ENCODE measurements at places on chromosomes 4 and X.
A peak's percentile ranks its signal among the peaks of the same experiment; 100 is the strongest.

DNA sequence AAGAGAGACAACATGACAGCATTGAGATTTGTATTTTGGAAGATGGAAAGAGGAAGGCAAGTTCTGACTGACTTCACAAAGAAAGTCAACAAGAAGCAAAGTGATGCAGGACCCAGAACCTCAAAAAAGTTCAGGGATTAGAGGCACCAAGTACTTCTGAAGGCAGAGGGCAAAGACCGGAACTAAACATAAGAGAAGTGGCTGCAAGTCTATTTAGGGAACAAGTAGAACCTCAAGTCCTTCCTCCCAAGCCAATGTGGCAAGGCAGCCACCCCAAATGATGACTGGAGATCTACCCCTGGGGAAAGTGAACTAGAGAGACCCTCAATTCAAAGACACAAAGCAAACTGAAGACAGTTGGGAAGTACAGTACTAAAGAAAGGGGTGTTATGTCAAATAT, 46.6 kb downstream of the SLC39A8 start:
- no peak for DNase-seq

- DNase-seq = no peak
Measured at GRCh38 chr4:14700544-14700943, 301.7 kb upstream of the CPEB2 start.

GRCh38 chr4:22482250-22483127, 33.4 kb downstream of the ADGRA3 start:
- no peak for DNase-seq

DNA sequence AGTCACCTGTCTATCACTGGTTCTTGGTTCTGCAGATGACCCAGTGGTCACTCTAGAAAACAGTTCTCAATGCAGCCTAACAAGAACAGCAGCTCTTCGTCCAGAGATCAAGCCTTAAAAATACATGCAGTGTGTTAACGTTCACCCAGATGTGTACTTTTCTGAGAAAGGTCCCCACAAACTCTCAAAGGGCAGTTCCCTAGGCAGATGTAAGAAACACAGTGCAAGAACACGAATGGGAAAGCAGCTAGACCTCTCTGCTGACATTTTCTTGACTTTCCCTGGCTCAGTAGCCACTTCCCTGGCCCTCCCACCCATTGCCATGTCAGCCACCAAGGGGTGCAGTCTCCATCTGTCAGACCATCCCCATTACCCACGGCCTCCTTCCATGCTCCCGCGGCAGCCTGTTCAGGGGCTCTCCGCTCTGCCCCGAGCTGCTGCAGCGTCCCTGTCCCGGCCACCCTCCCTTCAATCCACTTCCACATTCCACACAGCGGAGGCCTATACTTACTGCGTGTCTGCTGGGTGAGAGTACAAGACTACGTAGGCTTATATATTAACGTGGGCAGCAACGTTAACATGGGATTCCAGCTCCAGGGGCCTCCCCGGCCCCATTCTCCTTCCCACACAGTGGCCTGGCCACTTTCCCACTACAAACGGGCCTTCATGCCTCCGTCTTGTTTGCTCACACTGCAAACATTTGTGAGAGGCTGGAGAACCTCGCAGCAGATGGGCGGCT, 34.3 kb downstream of the IRF2 start:
- no peak for DNase-seq

- DNase-seq = no peak
Measured at GRCh38 chrX:139929876-139930275, 3.0 kb downstream of the ATP11C start.

GRCh38 chr4:178856139-178856800, 1414.0 kb upstream of the AGA start:
- no peak for DNase-seq

- DNase-seq = peak; percentile 62
Measured at GRCh38 chr4:110854021-110854678, 231.3 kb upstream of the PITX2 start.

- DNase-seq = no peak
Measured at GRCh38 chrX:122501652-122502051, 682.4 kb upstream of the GRIA3 start.

DNA sequence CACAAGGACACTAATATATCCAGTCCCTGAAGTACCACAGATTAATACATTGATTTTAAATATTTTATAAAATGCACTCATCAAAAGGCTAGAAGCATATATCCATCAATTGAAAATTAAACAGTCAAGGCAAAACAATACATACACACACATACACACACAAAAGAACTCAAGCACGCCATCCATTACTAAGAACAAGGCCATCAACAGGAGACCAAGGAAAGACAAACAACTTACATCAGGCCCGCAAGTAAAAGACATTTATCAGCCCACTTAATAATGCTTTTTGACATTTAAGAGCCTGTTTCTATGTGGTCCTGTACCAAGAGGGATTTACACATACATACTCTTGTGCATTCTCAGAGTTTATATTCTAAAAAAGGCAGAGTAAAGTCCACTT, 50.0 kb upstream of the ZNF827 start:
- DNase-seq = no peak

- DNase-seq = no peak
Measured at GRCh38 chrX:15033917-15034316, 160.7 kb downstream of the MOSPD2 start.

GRCh38 chr4:7878323-7878722, 61.3 kb downstream of the AFAP1 start:
- DNase-seq = no peak

DNA sequence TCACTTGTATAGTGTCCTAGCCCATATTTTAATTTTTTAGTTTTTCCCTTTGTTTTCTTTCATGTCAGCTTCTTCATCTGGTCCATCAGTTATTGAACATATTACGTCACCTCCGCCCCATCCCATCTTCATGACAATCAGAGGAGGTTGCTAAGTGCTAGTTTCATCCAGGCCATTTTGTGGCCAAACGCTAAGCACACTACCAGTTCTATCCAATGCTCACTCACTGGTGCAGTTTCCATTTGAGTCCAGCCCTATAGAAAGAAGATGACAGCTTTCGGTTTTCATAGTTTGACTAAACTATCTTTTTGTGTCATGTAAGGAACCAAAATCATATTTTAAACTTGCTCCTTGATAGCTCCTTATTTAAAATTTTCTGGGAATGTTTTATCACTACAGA, 304.2 kb downstream of the TENM3 start:
- DNase-seq = no peak

- no peak for DNase-seq
Measured at GRCh38 chr4:34644579-34645115, 1599.7 kb downstream of the ARAP2 start.

DNA sequence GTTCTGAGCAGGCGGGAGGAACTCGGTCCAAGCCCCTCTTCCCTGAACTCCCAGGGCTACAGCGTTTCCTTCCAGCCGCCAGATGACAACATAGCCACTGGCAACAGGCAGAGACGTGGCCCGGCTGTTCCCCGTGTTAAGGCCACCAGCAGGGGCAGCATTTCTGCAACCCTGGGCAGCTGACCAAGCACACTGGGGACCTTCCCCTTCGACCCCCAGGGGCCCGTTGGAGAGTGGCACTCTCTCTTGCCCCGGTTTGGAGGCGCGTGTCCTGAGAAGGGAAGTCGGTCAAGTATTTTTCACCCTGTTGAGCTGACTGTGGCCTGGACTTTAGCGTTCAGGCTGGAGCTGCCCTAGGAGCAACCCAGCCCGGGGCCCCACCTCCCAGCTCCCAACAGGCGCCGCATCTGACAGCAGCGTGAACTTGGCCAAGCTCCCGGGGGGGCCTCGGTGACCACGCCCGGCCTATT, 37.6 kb downstream of the ZBTB49 start:
- no peak for DNase-seq

DNA sequence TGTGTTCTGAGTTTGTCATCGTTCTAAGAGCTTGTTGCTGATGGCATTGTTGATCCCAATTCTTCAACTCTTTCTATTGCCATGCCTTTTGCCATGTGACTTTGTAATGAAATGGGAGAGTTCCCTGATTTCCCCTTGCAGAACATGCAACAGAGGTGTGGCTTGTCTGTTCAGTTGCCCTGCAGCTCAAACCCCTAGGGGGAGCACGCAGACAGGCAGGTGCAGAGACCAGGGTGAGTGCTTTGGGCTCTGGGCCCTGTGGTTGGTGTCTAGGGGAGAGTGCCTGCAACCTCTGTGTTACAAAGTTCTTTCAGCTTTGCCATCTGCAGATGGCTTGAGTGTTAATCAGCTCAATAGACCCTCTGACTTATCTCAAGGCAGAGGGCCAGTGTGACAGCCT, 332.7 kb downstream of the MID1IP1 start:
- DNase-seq = no peak

GRCh38 chr4:125382995-125383394, 68.2 kb downstream of the FAT4 start:
- DNase-seq = no peak

DNA sequence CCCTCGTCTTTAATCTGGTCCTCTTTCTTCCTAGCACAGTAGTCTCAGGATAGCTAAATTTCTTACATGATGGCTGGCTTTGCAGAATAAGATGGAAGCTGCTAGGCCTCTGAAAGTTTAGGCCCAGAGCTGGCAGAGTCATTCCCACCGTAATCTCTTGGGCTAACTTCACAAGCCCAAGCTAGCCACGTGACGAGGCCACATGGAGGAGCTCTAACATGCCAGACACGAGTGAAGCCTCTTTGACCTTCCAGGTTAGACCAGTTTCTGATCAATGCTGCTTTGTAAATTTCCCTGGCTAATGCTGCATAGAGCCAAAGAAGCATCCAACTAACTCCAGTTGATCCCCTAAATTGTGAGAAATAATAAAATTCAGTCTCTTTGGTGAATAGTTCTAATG, 9.5 kb upstream of the CENPE start:
- DNase-seq = no peak

- peak; percentile 82 for DNase-seq
Measured at GRCh38 chrX:49155243-49155899, 7.2 kb upstream of the MAGIX start.

DNA sequence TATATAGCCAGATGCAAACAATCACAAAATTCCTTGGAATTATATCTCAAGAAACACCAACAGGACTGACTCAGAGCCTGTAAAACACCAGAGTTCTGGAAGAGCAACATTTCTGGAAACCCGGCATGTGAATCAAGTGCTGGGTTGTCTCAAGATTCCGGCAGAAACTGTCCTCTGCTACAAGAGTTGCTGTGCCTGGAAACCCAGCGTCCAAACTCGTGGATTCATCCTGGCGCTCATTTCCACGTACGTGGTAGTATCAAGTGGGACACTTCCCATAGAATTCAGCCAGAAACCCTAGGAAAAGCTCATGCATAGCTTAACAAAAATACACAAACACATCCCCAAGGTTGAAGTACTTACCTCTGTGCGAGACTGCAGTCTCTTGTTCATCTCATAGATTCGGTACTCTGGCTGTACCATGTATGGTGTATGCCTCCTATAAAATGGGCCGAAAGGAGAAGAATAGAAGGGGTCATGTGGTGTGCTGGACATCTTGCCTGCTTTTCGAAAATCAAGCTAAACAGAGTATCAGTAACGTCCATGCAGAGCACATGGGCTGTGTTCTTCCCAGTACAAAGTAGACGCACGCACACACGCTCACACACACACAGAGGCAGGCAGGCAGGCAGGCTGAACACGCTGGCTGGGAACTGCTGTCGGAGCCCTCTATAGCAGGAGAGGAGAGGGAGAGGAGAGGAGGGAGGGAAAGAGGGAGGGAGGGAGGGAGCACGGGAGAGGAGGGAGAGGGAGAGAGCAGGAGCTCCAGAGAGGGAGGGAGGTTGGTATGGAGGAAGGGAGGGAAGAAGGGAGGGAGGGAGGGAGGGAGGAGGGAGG, at the start of gene LDB2:
TSS of gene LDB2 (minus strand) at position 655 of the 837 bp plus-strand sequence.
- DNase-seq = peak; percentile 95

DNA sequence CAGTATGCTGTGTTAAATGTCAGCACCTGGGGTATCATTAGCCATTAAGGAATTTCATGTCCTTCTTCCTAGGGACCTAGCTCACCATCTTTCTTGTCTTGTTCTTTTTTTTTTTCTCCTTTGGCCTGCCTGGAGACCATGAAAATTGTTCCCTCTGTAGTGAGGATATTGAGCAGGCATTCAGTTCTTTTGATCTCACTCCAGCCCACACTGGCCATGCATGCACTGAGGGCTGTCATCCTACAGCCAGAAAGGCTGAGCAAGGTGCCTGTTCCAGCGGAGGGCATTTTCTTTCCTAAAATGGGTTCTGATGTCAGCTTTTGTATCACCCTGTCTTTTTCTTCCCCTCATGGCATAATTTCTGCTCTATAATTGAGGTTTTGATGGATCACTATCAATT, 275.9 kb upstream of the HAND2 start:
- no peak for DNase-seq

- no peak for DNase-seq
Measured at GRCh38 chr4:68259191-68259590, 13.7 kb upstream of the TMPRSS11B start.

- no peak for DNase-seq
Measured at GRCh38 chr4:47465004-47465403, 1.5 kb upstream of the COMMD8 start.

- no peak for DNase-seq
Measured at GRCh38 chr4:124738994-124739393, 26.5 kb upstream of the ANKRD50 start.

DNA sequence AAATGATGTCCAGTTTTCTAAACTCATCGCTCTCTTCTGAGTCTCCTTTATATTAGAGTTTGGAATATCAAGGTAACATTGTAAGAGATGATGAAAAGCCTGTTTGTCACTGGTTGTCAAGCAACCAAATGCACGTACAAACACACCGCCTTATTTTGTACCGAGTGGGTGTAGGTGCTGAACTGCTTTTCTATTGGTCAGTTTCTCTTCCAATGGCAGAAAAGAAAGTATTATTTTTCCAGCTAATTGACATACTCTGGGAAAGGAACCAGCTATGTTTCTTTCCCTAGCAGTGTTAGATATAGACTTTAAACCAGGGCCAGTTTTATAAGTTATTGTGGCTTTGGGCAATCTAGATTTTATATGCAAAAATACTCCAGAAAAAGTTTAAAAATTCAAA, 6.6 kb upstream of the PPM1K start:
- DNase-seq = peak; percentile 15

- no peak for DNase-seq
Measured at GRCh38 chrX:119518371-119518770, 46.8 kb downstream of the STEEP1 start.

GRCh38 chr4:177339477-177340374, 30.1 kb downstream of the NEIL3 start:
- peak; percentile 44 for DNase-seq

- DNase-seq = no peak
Measured at GRCh38 chr4:128657638-128658037, 151.9 kb upstream of the JADE1 start.

DNA sequence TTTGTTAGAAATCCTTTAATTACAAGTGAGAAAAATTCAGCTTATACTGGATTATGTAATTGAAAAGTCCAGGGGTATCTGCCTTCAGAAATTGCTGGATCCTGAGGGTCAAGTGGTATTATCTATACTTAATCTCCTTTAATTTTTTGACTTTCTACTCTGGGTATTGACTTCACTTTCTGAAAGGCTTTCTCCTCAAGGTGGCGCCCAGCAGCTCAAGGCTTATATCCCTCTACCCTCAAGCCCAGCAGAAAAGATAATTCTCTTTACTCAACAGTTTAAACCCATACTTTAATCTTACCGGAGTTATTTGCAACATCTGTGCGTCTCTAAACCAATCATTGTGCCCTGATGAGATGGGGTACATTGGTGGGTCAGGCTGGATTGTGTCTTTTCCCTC, 129.5 kb downstream of the LARP7 start:
- DNase-seq = peak; percentile 52
